ENCODE measurements at places on chromosomes 13 and 19.
A peak's percentile ranks its signal among the peaks of the same experiment; 100 is the strongest.

GRCh38 chr13:70784207-70784989 lies 676.1 kb upstream of the KLHL1 start:
- no peak for DNase-seq

DNA sequence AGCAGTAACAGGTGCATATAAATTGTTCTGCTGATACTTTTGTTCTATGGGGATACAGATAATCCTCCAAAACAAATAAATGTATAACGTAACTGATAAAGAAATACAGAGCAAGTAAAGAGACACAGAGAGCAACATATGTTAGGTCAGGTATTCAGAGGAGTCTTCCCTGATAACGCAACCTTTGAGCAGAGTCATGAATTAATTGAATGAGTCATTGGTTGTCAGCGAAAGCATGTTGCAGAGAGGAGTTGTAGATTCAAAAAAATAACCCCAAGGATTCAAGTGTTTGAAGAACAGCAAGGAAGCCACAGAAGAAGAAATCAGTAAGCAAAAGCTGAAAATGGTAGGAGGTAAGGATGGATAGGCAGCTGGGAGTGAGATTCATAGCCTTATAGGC lies 245.2 kb downstream of the TBC1D4 start:
- no peak for DNase-seq

DNA sequence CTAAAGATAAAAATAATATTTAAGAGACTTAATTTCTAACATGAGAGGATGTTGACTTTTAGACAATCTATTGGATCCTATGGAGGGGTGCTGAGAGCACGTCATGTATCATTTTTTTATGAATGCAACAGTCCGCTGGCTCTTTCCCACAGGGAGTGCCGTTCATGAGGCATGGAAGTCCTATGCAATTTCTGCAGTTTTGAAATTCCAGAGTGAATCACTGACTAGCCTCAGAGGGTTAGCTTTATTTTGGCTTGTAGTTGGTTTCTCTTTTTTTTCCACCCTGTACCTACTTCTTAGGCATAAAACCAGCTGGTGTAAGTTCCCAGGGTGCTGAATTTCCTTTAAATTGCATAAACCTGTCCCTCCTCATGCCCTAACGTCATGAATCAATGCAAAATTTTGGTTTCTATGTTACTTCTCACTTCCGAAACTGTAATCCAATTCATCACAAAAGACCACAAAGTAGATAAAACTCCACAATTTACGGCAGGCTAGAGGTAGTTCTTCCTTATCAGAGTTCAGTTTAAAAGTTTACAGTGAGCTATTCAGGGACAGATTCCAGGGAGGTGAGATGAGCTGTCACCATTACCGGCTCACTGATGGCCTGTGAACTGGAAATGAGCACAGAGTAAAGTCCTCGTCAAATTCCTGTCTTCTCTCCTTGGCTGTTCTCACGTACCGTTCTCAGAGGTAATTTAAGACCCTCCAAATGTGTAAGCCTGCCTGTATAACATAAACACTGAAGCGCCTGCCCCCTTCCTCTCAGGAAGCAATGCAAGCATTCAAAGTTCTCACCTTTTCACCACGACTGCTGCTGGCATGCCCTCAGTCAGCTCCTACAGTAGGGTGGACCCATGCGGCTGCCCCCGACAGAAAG lies 216.6 kb upstream of the SLC10A2 start:
- DNase-seq: no peak

DNA sequence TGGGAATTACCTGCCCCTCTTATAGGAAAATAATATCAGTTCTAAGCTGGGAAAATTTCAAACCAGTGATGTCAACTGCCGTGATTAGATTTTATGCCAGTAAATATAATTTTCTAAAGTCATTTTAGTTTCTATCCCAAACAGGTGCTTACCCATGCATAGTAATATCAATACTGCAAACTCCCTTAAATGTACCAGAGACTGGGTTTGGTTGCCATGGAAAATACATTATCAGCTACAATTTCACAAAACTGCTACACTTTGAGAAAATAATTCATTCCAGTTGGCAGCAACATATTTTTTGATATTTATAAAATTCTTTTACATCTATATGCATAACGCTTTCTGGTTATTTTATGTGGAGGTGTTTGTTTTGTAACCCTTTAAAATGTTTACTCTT lies 143.5 kb downstream of the SLC7A1 start:
- no peak for DNase-seq

DNA sequence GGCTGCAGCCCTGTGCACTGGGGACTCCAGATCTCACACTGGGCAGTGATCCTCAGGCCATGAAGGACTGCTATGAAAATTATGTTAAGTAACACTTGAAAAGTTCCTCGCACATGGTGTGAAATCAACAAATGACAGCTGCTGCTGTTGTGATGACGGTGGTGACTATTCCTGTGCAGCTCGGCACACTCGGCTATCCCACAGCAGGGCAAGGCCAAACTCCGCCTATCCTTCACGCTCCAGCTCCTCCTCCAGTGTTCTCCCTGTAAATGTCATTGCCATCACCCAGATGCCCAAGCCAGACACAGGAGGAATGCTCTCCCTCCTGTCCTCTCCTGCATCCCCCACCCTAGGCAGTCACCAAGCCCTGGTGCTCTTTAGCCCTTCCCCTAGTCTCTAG lies 31.3 kb downstream of the GRIK5 start:
- DNase-seq: no peak

- DNase-seq: no peak
Measured at GRCh38 chr19:50599427-50599826, 31.2 kb upstream of the LRRC4B start.

GRCh38 chr19:10269333-10270179 lies 1.4 kb upstream of the ICAM1 start:
- peak; percentile 97 for DNase-seq

DNA sequence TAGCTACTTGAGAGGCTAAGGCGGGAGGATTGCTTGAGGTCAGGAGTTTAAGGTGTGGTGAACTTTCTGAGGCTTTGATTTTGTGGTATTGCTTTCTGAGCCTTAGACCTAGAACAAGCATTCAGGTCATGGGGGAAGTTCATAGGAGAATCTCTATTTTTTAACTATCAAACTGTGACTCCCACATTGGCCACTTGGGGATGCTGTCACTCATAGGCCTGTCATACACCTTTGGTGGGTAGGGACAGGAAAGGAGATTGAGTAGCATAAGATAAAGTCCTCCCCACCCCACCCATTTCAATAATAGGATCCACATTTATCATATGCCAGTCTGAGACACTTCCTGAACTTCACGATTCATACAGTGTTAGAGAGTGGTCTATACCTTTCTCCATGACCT lies 41.9 kb upstream of the PSG2 start:
- DNase-seq: no peak

GRCh38 chr19:383922-384798 lies 24.8 kb downstream of the C2CD4C start:
- peak; percentile 49 for DNase-seq

DNA sequence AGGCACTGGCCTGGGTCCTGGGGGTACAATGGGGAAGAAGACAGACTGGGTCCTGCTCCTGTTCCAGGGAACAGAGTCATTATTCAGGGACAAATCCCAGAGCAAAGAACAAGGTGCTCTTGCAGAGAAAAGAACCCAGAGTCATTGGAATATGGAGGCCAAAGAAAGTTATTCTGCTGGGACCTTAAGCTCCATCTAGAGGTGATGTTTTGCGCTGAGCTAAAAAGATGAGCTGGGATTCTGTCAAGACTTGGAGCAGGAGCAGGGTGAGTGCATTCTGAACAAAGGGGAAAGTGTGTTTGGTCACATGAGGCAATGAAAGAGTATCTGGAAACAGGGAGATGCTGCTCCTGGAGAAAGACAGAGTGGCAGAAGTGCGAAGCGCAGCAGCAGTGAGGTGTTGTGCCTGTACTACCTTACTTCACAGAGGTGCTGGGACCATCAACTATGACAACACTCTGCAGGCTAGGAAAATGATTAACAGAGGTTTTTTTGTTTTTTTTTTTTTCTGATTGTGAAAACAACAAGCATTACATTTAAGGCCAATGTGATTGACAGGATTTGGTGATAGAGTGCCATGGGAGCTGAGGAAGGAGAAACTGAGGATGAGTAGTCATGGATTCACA lies 95.3 kb upstream of the TNFSF11 start:
- no peak for DNase-seq

DNA sequence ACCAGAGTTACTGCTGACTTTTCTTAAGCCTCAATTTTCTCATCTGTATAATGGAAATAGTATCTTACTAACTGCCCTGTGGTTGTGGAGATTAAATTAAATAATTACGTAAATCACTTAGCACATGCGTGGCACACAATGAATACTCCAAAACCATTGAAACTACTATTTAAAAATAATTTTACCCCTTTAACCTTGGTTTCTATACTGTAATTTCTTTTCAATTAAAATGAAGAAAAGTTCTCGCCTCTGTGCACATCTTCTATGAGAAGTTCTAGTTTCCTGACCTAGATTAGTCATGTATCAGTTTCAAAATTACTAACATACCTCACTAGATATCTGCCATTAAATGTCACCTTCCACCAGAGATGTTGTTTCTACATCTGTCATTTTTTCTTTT lies 5.7 kb downstream of the SLITRK1 start:
- DNase-seq: no peak

DNA sequence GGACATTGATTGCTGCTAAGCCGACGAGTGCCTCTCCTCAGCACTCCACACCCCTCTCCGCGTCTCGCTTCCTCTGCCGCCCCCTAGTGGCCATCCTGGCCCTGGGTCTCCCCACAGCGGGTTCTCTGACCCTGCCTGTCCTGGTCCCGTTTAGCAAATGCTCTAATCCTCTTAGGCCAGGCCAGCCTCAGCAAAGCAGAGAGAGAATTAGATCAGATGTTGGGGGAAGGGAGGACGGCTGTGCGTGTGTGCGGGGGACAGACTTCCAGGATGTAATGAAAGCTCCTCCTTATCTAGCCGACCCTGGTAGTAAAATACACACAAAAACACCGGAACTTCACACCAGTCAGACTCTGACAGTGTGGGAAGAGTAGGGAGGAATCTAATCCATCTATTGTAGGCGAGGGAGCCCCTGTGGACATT lies 4.5 kb downstream of the TPRX2 start:
- peak; percentile 97 for DNase-seq

GRCh38 chr19:799076-799881 lies 2.0 kb downstream of the PTBP1 start:
- no peak for DNase-seq

DNA sequence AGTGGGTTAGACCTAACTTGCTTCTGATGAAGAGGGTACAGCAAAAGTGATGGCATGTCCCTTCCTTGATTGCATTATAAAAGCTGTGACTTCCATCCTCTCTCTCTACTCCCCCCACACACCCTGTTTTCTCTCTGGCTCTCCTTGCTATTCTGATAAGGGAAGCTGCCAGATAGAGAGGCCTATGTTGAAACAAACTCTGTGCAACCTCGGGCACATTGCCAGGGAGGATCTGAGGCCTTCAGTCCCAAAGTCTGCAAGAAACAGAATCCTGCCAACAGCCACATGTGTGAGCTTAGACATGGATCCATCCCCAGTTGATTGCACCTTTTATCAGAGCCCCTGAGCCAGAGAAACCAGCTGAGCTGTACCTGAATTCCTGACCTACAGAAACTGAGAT lies 44.8 kb upstream of the ARGLU1 start:
- no peak for DNase-seq

DNA sequence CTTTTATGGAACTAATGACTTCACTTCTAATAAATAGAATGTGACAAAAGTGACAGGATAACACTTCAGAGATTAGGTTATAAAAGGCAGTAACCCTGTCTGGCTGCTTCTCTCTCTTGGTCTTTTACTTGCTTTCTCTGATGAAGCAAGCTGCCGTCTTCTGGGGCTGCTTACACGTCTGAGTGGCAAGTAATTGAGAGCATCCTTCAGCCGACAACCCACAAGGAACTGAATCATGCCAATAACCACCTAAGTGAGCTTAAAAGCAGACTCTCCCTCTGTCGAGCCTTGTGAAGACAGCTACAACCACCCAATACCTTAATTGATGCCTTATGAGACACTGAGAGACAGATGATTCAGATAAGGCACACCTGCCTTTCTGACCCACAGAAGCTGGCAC lies 1091.2 kb downstream of the SLITRK1 start:
- DNase-seq: no peak

- DNase-seq: no peak
Measured at GRCh38 chr13:106633321-106633720, 65.4 kb upstream of the ARGLU1 start.

GRCh38 chr19:38649305-38650171 lies 2.1 kb downstream of the ACTN4 start:
- no peak for DNase-seq

GRCh38 chr13:30648522-30649012 lies 30.8 kb downstream of the USPL1 start:
- DNase-seq: no peak
